ENCODE measurements at places on chromosomes 5 and 9.

DNA sequence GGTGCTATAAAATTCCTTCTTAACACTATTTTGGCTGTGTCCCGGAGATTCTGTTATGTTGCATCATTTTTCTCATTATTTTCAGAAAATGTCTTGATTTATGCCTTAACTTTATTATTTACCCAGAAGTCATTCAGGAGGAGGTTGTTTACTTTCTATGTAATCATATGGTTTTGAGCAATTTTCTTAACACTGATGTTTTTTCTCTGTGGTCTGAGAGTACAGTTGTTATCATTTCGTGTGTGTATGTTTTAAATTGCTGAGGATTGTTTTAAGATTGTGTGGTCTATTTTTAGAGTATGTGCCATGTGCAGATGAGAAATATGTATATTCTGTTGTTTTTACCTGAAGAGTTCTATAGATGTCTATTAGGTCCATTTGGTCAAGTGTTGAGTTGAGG is 498.1 kb upstream of the ZNF608 start:
- DNase-seq, result no peak

DNA sequence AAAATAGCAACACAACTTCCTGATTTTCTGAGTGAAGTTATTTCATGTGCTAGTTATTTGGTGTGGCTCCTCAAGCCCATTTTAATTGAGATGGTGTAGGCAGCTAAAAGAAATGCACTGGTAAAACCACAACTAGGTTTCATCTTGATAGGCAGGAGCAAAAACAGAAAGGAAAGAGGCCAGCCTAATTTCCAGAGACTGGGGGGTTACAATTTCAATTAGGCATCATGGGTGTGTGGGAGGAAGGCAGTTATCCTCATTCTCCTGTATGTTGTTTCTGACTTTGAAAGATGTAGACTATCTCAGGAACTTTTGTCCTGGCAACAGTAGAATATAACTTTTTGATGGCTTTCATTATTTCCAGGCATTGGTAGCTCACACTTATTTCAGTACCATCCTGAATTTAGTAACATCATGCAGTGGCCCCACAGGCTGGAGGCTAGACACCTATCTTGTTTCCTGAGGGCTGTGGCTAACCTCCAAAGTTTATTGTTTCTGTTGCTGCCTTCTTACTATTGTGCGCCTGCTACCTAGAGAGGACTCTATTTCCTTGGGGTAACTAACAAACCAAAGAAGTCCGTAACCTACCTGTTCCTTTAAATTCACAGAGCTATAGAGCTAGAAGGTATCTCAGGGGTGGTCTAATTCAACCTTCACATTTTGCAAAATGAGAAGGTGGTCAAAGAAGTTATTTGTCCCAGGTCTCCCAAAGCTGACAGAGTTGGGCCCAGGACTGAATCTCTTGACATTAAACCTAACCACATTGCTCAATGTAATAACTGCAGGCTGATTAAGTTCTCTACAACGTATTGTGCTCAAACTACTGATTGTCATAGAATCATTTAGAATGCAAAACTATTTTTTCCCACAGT is 42.4 kb downstream of the FYB1 start:
- peak; percentile 78 for DNase-seq

- no peak for DNase-seq
These were observed 382.9 kb downstream of the TMEM161B start for GRCh38 chr5:87885758-87886157.

GRCh38 chr5:142601432-142601831 is 84.5 kb downstream of the FGF1 start:
- DNase-seq, result no peak

DNA sequence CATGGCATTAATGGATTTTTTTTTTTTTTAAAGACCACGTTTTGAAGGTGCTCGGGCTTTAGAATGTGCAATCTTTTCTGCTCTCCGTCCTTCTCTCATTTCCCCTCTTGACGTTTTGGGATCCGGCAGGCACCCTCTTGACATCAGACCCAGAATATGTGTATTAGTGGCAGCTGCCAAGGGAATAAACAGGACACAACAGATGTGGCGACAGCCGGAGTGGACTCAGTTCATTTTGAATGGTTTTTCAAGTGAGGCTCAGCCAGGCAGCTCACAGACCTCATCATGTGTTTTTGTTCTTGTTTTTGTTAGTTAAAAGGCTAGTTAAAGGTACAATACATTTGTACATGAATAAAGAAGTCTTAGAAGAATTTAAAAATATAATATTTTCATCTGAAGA is 365.0 kb upstream of the SEMA6A start:
- DNase-seq, result no peak

DNA sequence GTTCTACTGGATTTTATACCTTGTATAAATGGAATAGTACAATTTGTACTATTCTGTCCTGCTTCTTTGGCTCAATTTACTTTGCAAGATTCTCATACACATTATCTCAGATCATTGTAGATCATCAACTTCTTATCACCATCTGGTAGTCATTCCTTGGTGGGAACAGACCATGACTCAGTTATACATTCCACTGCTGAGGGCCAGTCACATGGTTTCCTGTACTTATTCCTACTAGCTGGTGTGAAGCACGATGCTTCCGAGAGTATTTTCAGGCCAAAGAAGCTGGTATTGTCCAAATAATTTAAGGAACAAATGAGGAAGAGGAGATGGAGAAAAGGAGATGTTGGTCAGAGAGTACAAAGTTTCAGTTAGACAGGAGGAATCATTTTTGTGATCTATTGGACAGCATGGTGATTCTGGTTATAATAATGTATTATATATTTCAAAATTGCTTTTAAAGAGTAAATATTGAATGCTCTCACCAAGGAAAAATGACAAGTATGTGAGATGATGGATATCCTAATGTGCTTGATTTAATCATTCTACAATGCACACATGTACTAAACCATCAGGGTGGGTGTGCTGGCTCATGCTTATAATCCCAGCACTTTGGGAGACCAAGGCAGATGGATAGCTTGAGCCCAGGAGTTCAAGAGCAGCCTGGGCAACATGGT is 124.1 kb downstream of the SYK start:
- no peak for DNase-seq

DNA sequence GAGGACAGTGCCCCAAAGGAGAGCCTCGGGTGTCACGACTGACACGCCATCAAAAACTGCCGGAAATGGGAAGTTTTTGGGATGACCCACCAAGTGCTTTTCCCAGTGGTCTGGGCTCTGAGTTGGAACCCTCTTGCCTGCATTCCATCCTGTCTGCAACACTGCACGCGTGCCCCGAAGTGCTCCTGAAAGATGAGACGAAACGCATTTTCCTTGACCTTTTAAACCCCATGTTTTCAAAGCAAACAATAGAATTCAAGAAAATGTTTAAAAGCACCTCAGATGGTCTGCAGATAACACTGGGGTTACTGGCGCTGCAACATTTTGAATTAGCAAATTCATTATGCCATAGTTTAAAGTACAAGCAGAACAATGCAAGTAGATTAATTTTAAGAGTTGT is 92.9 kb downstream of the ANKRD18A start:
- DNase-seq, result no peak

DNA sequence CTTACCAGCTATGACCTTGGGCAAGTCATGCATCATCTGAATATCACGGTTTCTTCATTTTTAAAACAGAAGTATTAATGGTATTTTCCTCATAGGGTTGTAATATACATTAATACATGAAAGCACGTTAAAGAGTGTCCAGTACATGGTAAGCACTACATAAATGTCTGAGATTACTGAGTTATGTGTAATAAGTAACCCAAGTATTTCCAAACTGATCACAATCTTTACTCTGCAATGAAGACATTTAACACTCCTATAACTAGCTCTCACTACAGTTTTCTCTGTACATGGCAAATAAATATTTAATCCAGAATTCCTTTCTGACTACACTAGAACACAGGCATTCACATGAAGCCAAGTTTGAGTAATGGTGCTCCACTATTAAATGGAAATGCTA is 4.0 kb downstream of the GLDC start:
- DNase-seq, result no peak

- no peak for DNase-seq
These were observed 164.3 kb upstream of the OTULINL start for GRCh38 chr5:14417276-14417730.

DNA sequence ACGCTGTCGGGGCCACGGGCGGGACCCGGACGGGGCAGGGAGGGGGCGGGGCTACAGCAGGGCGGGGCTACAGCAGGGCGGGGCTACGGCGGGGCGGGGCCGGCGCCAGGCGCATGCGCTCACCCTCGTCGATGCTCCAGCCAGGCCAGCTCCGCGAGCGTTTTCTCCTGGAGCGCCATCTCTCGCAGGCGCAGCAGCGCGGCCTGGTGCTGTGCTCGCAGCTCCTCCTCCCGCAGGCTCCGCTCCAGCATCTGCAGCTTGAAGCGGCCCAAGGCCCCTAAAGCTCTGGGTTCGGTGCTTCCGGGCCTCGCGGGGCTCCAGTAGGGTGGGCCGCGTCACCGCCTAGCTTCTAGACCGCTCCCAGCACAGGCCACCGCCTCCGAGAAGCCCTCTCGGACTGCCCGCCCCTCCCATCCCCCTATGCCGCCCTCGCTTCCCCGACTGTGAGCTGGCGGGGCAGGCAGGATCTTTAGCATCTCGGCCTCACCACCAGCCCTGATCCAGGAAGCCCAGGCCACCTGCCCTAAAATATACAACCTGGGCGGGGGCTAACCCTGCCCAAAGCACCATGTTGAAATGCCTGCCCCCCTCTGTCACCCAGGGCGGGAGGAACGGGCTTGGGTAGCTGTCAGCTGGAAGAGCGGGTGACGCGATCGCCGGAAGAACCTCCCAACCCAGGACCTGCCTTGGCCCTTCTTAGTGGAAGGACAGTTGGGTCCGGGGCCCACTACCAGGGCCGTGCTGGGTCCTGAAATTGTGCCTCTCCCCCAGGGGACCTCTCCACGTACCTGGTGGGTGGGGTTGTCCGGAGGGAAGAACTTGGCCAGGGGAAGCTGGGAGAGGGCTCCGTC is 21.9 kb upstream of the QSOX2 start:
- DNase-seq, result peak; percentile 95

GRCh38 chr9:8331507-8332330 is 532.1 kb upstream of the DMAC1 start:
- no peak for DNase-seq

DNA sequence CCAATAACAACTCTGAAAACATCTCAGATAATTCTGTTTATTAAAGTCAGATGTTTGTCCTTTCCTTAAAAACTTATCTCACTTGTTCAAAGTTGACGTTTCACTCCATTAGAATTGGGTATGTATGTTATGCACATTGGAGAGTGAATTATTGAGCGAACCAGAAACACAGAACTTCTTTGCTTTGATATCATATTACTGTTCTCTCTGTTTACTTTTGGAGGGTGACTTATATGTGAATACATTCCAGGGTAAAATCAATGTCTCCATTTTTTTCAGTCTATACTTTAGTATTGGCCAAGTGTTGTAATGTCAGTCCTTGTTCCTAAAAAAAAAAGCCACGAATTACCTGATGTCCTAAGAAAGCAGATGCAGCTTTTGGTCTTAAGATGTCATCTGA is 307.4 kb downstream of the CSNK1G3 start:
- DNase-seq, result no peak

GRCh38 chr9:114048533-114049415 is 29.3 kb downstream of the AMBP start:
- DNase-seq, result peak; percentile 54

GRCh38 chr9:7859701-7860334 is 60.2 kb upstream of the DMAC1 start:
- DNase-seq, result no peak

DNA sequence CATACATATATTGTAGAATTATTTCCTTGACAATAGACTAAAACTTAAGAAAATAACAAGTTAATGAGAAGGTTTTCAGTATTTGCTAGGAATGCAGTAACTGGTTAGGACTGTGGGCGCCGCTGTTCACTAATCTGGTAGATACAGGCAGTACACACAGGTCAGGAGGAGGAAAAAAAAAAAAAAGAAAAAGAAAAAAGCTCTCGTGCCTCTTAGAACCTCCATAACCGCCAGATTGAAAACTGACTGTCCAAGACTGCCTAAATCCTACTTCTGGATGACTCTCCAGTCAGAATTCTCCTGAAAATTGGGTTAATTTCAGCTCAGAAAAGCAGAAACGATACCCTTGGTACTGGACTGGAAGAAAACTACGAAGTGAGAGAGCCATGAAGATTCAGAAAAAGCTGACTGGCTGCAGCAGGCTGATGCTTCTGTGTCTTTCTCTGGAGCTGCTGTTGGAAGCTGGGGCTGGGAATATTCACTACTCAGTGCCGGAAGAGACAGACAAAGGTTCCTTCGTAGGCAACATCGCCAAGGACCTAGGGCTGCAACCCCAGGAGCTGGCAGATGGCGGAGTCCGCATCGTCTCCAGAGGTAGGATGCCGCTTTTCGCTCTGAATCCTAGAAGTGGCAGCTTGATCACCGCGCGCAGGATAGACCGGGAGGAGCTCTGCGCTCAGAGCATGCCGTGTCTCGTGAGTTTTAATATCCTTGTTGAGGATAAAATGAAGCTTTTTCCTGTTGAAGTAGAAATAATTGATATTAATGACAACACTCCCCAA is at the start of gene PCDHGA1:
Gene PCDHGA1 (plus strand): TSS at position 216 of the 782 bp plus-strand sequence.
- DNase-seq, result peak; percentile 70

DNA sequence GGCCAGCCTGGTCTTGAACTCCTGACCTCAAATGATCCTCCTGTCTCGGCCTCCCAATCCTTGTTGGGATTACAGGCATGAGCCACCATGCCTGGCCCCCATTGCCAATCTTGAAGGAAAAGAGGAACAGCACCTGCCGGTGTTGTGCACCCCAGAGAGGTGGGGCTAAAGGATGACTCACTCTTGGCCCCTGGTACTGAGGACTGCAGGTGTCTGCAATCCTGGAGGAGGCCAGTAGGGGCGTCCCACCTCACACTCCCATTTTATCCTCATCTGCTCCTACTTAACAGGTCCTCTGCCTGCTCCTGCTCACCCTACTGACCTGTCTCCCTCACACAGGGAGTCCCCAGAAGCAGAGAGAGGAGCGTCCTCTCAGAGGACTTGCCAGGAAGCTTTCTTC is 390.4 kb downstream of the ARHGEF28 start:
- no peak for DNase-seq

DNA sequence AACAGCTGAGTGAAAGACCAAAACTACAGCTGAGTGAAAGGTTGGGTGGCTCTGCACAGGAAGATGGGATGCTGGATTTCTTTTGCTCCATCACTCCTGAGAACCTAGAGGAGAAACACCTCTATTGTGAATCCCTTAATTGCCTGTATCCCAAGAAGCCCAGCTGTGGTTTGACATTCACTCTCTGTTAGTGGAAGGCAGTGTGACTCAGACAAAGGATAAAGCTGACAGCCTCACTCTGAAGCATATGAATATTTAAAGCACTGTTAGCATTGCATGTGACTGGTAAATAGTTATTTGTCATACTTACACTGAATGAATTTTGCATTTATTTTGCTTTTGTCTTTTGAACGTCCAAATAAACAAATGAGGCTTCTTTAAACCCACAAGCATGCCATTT is 367.1 kb upstream of the RIOK2 start:
- no peak for DNase-seq

DNA sequence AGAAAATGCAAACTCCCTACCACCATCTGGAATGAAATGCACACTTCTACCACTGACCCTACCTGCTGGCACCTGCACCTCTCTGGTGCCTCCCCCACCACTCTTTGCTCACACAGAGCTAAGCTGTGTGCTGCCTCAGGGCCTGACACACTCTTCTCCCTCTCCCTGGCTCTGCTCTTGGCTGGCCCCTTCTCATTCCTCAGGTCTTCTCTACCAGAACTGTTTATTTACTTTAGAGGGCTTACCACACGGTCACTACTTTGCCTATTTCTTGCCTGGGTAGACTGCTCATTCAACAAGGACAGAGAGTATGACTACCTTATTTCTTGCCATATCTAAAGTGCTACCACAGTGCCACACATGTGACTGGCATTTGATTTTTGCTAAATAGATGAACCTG is 3.3 kb downstream of the REEP5 start:
- DNase-seq, result no peak

- no peak for DNase-seq
These were observed 185.7 kb downstream of the NR3C1 start for GRCh38 chr5:143217804-143218160.

GRCh38 chr9:106478312-106478711 is 384.7 kb upstream of the ZNF462 start:
- DNase-seq, result no peak
